ENCODE measurements at places on chromosomes 2 and 18.

DNA sequence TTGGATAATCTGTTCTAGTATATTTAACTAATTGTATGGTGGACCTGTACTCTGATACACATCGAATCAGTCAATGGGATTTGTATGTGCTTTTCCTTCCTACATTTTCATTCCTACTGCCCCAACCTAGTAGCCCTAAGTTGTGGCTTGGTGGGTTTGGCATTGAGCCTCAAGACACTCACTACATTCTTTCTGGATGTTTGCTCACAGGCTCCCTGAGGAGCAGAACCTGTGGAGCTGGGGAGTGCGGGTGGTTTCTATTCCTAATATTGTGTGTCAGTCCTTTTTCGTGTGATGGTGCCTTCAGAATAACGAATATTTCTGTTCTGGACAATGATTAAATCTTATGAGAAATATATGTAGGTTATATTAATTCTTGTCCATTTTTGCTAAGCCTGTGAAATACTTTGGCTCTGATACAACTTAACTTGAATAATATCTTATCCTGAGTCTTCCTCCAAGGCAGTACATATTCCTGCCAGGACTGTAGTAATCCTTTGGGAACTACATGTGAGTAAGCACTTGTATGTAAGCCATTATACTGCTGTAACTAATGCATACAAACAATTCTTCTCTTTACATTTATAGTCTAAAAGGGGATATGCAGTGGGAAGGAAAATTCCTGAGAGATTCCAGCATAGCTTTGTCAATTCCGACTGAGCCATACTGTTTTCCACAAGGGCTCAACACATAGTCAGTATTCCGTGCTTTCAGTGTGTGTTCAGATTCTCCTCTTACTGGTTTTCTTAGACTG, 150.6 kb downstream of the AGPS start:
- H3K4me3 ChIP-seq = no peak overlapping the region
- peaks cover 7% of the 10 kb centered on the region for H3K4me1 ChIP-seq
- no peak overlapping the region for H3K27ac ChIP-seq

DNA sequence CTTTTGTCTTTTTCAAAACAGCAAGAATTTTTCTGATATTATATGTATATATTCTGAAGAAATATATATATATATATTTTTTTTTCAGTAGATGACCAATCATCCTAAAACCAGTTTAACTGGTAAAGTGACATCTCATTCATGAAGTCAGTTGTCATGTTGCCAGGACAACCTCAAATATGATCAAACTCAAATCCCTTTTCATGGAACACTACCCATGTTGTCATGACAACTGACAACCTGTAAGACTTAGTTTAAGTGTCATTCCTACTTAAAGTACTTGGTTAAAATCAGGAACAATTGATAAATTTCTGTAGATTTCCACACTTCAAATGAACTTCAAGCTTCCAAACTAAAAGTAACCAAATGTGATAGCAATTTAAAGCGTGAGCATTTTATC, 101.8 kb upstream of the ERBB4 start:
- H3K4me3 ChIP-seq = no peak overlapping the region
- H3K27ac ChIP-seq = no peak overlapping the region
- H3K4me1 ChIP-seq = no peaks in the 10 kb centered on the region
- H3K36me3 ChIP-seq = no peaks in the 10 kb centered on the region
- no peak for DNase-seq
- H3K27me3 ChIP-seq = no peaks in the 10 kb centered on the region

DNA sequence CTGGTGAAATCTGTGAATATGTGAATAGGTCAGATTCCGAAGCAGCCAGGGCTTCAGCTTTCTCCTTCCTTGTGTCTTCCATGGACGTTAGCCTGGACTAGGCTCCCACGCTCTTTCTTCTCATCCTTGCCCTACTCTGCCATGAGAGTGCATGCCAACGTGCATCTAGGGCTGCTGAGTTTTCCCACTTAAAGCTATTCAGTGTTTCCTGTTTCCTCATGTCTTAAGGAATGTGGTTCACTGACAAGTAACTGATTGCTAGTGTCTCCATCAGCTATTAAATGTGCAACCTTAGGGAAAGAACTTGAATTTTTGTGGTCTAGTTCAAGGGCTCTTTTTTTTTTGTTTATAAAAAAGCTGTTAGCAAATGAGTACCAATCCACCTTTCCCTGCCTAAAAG, 642.3 kb upstream of the LINC00305 start:
- H3K4me3 ChIP-seq = no peak overlapping the region
- no peak overlapping the region for H3K27ac ChIP-seq
- no peaks in the 10 kb centered on the region for H3K27me3 ChIP-seq
- no peak for DNase-seq
- H3K36me3 ChIP-seq = no peaks in the 10 kb centered on the region
- no peaks in the 10 kb centered on the region for H3K4me1 ChIP-seq

- DNase-seq = peak; percentile 62
- H3K27ac ChIP-seq = no peak overlapping the region
- no peaks in the 10 kb centered on the region for H3K36me3 ChIP-seq
- H3K4me3 ChIP-seq = no peak overlapping the region
- no peaks in the 10 kb centered on the region for H3K27me3 ChIP-seq
Observed at GRCh38 chr2:238139196-238140039, 950 bp downstream of the KLHL30 start.

DNA sequence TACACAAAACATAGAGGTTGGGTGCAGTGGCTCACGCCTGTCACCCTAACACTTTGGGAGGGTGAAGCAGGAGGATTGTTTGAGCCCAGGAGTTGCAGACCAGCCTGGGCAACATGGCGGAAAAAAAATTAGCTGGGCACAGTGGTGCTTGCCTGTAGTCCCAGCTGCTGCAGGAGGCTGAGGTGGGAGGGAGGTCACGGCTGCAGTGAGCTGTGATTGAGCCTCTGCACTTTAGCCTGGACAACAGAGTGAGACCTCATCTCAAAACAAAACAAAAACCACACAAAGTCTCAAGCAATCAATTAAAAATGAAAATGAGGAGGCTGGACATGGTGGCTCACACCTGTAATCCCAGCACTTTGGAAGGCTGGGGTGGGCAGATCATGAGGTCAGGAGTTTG, 4.9 kb downstream of the NOP58 start:
- H3K27ac ChIP-seq = peak overlapping the region; percentile 3
- H3K36me3 ChIP-seq = peaks cover 6% of the 10 kb centered on the region
- no peak for DNase-seq
- H3K4me3 ChIP-seq = peak overlapping the region; percentile 14
- H3K4me1 ChIP-seq = peaks cover 23% of the 10 kb centered on the region
- H3K27me3 ChIP-seq = no peaks in the 10 kb centered on the region

DNA sequence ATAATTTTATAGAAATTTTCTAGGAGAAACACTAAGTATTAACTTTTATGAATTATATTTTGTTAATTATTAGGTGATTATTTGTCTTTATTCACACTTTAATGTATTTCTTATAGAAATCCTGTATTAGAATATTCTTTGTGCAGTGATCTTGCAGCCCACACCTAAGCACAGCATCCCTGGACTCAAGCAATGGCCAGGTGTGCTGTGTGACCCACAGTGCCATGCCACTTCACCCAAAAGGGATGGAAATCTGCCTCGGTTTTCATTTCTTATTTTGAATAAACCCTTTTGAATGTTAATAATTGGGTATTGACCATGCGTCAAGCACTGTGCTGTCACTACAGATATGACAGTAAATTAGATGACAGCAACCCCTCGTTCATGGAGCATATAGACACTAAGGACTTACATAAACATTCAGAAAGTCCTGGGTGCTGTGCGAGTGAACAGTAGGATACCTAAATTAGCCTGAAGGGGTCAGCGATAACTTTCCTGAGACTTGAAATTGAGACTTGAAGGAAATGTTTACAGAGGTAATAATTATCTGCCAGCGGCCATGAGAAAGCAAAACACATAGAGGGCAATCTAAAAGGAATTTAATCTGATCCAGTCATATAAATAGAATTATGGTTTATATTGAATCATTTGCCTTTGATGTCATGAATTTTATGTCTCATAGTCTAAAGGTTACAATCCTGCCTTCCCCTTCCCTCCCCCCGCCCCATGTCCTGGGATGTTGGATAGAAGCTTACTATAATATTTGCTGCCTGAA, 52.7 kb upstream of the CALCRL start:
- H3K4me1 ChIP-seq = peaks cover 5% of the 10 kb centered on the region
- H3K4me3 ChIP-seq = no peak overlapping the region
- H3K27me3 ChIP-seq = no peaks in the 10 kb centered on the region
- H3K27ac ChIP-seq = no peak overlapping the region

GRCh38 chr2:15923597-15923996, 16.8 kb upstream of the MYCN start:
- no peaks in the 10 kb centered on the region for H3K36me3 ChIP-seq
- no peak overlapping the region for H3K4me3 ChIP-seq
- DNase-seq = no peak

DNA sequence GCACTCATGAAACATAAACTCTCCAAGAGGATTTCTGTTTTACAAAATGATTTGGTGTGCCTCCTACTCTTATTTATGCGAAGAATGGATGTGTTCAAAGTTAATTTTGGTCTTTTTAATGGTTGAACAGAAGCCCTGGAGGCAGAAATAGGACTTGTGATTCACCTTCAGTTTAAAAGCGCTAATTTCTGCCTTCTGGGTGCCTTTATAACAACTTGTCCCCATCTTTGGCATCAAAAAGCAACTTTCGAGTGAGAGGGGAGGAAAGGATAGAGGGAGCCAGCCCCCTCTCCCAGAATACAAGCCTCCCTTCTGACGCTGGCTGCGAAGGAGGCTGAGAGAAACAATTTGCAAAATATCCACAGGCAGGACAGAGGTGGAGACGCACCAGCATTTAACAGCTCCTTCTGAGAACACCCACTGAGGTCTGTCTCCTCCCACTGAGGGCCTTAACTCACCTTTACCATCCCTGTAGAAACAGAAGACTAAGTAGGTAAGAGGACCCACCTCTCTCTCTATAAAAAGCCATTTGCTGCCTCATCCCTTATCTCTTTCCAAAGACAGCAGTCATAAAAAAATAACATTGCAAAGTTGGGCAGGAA, 24.3 kb upstream of the BCL11A start:
- H3K27ac ChIP-seq = no peak overlapping the region
- H3K36me3 ChIP-seq = no peaks in the 10 kb centered on the region
- DNase-seq = no peak
- no peak overlapping the region for H3K4me3 ChIP-seq
- peaks cover 11% of the 10 kb centered on the region for H3K4me1 ChIP-seq

- no peaks in the 10 kb centered on the region for H3K4me1 ChIP-seq
- no peak for DNase-seq
- no peak overlapping the region for H3K4me3 ChIP-seq
- no peaks in the 10 kb centered on the region for H3K36me3 ChIP-seq
- no peaks in the 10 kb centered on the region for H3K27me3 ChIP-seq
Observed at GRCh38 chr2:204255071-204255470, 290.2 kb upstream of the PARD3B start.

- H3K4me1 ChIP-seq = peaks cover 12% of the 10 kb centered on the region
- H3K27ac ChIP-seq = no peak overlapping the region
- DNase-seq = no peak
- no peaks in the 10 kb centered on the region for H3K36me3 ChIP-seq
Observed at GRCh38 chr2:105329197-105329554, 359 bp downstream of the TGFBRAP1 start.

GRCh38 chr2:191539068-191539467, 138.9 kb upstream of the NABP1 start:
- no peaks in the 10 kb centered on the region for H3K36me3 ChIP-seq
- peak; percentile 71 for DNase-seq
- peaks cover 12% of the 10 kb centered on the region for H3K4me1 ChIP-seq
- H3K27ac ChIP-seq = no peak overlapping the region
- no peak overlapping the region for H3K4me3 ChIP-seq

DNA sequence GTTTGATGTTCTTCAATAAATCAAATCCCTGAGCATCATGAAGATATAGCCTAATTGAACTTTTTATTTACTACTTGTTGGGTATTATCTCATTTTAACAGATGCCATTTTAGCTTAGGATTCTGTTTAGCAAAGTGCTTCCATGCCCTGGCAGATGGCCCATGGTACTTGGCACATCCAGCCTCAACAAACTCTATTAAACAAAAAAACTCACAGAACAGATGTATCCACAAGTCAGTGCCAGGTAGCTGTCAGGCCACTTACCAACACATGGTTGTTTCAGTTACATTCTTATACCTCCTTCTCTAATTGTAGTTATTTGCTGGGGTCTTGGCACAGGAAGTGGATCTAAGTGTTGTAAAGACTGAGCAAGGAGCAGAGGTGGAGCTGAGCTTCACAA, 29.6 kb downstream of the GAD1 start:
- H3K4me1 ChIP-seq = no peaks in the 10 kb centered on the region
- no peak overlapping the region for H3K27ac ChIP-seq
- H3K36me3 ChIP-seq = no peaks in the 10 kb centered on the region
- H3K4me3 ChIP-seq = no peak overlapping the region

- H3K36me3 ChIP-seq = no peaks in the 10 kb centered on the region
- no peaks in the 10 kb centered on the region for H3K27me3 ChIP-seq
- no peaks in the 10 kb centered on the region for H3K4me1 ChIP-seq
- no peak overlapping the region for H3K4me3 ChIP-seq
- no peak for DNase-seq
Observed at GRCh38 chr2:30956995-30957394, 149.7 kb upstream of the CAPN13 start.

- no peak overlapping the region for H3K4me3 ChIP-seq
- H3K27me3 ChIP-seq = no peaks in the 10 kb centered on the region
- H3K36me3 ChIP-seq = no peaks in the 10 kb centered on the region
Observed at GRCh38 chr2:58796239-58796910, 555.2 kb upstream of the FANCL start.

DNA sequence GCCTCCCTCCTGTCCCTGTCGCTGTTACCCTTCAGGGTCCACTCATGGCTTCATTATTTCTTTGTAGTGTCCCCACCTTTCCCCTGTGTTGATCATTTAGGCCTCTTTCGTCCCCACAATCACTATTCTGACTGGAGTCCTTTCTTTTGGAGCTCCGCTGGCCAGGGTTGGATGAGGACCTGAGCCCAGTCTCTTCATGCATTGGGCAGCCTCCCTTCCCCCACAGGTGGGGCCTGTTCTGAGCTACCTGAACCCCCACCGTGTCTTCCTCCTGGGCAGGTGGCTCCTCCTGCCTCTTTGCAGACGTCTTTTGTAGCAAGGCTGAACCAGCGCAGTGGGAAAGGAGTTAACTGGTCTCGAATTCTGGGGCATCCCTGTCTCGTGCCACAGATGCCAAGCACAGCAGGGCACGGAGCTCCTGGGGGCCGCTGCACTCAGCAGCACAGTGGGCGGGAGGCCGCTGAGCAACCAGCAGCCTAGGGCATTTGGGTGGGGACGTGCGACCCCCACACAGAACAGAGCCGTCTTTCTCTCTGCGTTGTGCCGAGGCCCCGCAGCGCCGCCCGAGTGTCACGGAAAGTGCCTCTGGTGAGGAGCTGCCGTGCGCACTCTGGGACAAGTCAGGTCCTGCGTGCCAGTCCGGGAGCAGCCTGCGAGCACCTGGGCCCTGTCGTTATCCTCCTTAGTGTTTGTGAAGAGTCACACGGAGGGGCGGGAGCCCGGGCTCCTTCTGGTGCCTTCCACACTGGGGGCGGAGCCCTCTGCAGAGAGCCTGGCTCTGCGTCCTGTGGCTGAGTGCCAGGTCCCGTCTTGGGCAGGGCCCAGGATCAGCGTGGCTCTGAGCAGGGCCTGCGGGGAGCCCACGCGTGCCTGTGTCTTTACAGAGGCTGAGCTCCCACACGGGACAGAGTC, 130.1 kb downstream of the NFATC1 start:
- H3K4me3 ChIP-seq = no peak overlapping the region
- no peaks in the 10 kb centered on the region for H3K27me3 ChIP-seq
- H3K36me3 ChIP-seq = no peaks in the 10 kb centered on the region
- no peak for DNase-seq
- no peaks in the 10 kb centered on the region for H3K4me1 ChIP-seq

Measured in GM23338 (cell line).